ENCODE measurements at places on chromosomes 4 and X.

- no peak for DNase-seq
These were observed 202.2 kb upstream of the FAT4 start for GRCh38 chr4:125112536-125112935.

- DNase-seq, result peak; percentile 49
These were observed 12.7 kb upstream of the PAQR3 start for GRCh38 chr4:78951862-78952472.

GRCh38 chr4:16785793-16786527 is 112.5 kb downstream of the LDB2 start:
- DNase-seq, result no peak

DNA sequence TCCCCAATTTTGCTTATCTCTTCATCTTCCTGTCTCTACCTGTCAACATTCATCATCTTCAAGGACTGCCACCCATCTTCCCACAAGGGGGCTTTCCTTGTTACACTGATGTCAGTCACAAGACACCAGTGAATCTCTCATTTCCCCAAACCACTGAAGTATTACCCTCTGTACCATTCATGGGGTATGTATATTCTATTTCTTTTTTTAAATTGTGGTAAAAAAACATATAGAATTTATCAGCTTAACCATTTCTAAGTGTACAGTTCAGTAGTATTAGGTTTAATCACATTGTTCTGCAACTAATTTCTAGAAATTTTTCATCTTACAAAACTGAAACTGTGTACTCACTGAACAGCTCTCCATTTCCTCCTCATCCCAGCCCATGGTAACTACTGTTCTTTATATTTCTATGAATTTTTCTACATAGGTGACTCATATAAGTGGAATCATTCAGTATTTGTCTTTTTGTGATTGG is 98.6 kb downstream of the LARP7 start:
- no peak for DNase-seq

DNA sequence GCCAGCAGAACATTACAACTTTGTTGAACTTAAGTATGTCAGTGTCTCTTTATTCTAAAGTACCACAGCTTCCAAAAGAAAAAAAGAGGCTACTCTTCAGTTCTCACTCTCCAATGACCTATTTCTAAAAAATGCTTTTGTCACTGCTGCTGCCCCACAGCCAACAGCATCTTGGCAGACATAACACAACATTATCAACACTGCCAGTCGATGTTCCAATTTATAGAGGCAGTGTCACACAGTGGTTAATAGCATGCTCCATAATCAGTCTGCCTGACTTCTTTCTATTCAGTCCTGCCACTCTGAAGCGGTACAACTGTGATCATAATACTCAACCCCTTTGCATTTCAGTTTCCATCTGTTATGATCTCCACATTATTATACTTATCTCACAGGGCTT is 69.2 kb downstream of the PLS3 start:
- DNase-seq, result no peak

DNA sequence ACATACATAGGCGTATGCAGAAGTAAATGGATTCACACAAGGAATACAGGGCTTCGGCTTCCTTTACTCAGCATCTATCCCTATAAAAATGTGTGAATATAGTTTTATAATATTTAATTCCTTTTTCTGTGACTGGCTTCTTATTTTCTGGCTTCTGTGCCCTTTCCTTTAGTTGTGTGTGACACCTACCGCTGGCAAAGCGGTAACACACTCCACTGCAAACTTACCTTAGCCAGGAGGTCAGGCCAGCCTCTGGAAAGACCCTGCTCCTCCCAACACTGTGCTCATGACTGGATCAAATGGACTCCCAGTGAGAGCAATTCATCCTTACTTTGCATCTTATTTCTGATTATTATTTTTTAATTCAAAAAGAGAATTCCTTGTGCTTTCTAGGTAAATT is 244.2 kb downstream of the ANK2 start:
- no peak for DNase-seq

- DNase-seq, result peak; percentile 38
These were observed at the start of gene STK32B for GRCh38 chr4:5051278-5052203. STK32B (plus strand) TSS chr4:5051480.

DNA sequence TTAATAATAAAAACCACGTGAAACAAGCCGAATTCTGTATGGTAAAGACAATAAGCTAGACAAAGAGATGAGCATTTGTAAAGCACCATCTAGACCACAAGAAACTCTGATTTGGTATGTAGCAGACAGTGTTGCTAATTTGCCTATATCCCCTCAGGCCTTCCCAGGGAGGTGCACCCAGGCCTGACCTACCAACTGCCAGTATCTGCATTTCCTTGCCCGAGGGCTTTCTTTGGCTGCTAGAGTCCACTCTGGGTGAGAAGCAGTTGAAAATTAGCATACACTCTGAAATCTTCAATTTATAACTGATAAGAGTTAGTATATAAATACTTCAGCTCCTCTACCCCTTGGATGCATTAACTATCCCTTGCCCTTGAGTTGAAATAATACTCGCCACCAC is 37.4 kb upstream of the IL1RAPL1 start:
- DNase-seq, result no peak

GRCh38 chrX:81301877-81302276 is 100.0 kb downstream of the SH3BGRL start:
- no peak for DNase-seq

DNA sequence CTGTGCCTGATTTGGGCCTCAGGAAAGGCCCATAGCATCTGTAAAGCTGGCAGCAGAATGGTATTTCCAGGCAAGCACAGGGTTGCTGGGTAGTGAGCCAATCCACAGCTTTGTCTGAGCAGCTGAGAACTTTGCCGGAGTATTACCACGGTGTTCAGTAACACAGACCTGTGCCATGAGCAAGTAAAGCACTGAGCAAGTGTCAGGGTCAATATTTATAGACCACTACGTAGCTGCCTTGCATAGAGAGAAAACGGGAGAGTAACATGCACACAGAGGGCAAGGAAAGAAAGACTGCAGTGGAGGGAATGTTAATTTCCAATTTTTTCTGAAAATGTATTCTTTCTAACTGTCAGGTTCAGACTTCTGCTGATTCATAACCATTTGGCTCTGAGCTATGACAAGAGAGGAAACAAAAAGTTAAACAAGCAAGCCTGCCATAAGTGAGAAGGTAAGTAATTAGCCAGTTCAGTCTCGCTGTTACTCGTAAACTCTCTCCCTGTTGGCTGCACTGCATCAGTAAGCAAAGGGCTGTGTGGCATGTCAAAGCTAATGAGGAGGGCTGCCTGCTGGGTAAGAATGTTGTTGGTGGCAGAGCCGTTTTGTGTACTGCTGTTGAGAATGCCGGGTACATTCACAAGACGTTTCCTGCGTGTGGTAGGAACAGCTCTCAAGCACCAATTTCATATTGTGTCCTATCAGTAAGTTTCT is 238.1 kb downstream of the BMPR1B start:
- no peak for DNase-seq

DNA sequence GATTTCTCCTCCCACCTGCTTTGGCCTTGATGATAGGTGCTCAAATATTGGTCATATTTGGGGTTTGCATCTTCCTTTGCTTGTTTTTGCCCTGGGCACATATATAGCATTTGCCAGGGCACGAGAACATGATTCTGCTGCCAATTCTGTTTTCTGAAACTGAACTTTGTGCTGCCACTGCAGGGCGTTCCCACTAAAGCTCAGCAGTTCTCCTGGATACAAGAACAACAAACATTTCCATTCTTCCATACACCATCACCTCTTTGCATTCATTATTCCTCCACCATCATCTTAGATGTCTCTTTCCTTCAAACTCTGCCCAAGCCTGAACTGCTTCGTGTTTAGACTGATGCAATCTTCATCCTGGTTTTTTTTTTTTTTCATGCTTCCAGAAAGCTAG is 36.3 kb upstream of the GATB start:
- DNase-seq, result no peak

DNA sequence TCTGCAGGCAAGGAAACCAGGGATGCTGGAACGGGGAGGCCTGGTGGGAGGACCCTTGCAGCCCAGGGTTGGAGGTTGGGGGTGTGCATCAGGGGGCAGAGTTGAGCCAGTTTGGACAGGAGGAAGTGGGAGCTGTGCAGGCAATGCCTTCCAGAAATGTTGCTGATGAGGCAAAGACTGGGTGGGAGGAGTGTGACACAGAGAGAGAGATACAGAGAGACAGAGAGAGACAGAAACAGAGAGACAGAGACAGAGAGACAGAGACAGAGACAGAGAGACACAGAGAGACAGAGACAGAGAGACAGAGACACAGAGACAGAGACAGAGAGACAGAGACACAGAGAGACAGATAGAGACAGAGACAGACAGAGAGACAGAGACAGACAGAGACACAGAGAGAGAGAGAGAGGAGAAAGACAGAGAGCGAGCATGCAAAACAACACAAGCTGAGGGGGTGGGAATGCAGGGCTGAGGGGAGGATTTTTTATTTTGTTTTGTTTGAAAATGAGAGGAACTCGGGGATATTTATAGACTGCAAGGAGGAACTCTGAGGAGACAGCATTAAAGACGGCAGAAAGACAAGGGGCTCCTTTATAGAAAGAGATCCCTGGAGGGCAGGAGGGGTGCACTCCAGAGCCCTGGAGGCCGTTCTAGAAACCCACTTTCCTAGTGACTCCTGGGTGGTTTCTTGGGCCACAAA is 1.9 kb upstream of the HAUS3 start:
- DNase-seq, result peak; percentile 15

DNA sequence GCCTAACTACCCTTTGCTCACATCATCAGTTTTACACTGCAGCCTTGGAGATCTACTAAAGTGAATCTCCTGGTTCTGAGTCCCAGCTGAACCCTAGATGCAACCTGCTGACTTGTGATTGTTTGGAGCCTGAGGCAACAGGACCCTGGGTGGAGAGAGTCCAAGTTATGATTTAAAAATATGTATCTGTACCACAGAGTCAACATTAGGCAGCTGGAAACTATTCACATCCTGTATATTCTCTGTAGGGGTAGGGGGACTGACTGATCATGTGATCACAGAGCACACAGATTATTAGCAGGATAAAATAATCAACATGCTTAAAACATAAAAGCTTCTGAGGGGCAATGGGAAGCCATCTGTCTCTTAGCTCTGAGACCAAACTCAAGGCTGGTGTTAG is 52.1 kb downstream of the CT47B1 start:
- no peak for DNase-seq

- DNase-seq, result no peak
These were observed 31.0 kb downstream of the XK start for GRCh38 chrX:37716602-37717001.
